A673 (cell line): ENCODE measurements at places on chromosomes 2 and 18. TPM values are rescaled to one million over a fixed set of nuclear protein-coding genes. Genes with fewer than 3 reads are reported as not detected.
A peak's percentile ranks its signal among the peaks of the same experiment; 100 is the strongest.

The HOXD10 gene
- 88.6 and 98.3 TPM in 2 replicates for total RNA-seq

The POTEJ gene
- total RNA-seq: not detected in 2 replicates

DNA sequence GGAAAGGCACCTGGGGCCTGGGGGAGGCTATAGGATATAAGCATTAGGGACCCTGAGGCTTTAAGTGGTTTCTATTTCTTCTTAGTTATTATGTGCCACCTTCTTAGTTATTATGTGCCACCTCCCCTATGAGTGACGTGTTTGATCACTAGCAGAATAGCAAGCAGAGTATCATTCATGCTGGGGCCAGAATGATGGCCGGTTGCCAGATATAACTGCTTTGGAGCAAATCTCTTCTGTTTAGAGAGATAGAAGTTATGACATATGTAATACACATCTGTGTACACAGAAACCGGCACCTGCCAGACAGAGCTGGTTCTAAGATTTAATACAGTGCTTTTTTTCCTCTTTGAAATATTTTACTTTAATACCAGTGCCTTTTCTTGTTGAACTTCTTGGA is 29.4 kb downstream of the LIPG start:
- DNase-seq: no peak

The SLC23A3 gene
- 1.9 and 2.2 TPM in 2 replicates for total RNA-seq

DNA sequence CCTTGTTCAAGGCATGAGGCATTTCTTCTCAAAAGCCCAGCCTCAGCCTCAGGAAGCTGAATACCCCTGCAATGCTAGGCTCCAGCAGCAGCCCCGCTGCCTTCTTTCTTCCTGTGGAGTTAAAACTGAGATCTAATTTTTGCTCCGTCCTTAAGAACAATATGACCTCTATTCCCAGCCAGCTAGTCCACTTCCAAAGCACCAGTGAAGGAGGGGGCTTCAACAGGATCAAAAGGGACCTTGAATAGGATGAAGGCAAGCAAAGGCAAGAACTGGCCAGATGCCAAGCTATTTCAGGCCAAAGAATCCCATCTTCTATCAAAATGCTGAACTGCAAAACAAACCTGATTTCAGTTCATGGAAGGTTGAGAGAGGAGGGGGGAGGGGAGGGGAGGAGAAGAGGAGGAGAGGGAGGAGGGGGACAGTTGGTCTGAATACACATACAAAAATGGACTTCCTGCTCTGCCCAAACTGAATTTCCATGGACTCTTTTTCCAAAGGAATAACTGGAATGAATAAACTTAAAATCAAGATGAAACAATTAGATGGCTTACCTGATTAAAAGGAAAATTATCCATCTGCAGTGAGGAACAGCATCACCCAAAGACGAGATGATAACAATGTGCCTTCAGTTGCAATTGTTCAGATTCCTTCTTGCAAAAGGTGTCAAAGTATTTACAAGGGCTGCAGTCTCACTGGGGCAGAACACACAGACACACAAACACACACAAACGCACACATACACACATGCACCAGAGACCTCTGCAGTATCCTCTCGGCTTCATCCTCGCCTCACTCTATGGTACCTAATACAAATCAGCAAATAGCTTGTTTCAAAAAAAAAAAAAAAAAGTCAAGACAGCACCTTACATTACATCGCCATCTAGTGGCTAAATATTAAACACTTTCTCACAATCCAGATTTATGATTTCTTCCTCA is at the start of gene SCN1A:
TSS of gene SCN1A (minus strand) at position 804 of the 939 bp plus-strand sequence. CDS start 54,399 bp downstream, outside the sequence.
- peak; percentile 68 for DNase-seq

The BOK gene
- total RNA-seq: 2.7 and 4.0 TPM in 2 replicates

GRCh38 chr2:26886736-26887135 is 38.8 kb downstream of the DPYSL5 start:
- no peak for DNase-seq

DNA sequence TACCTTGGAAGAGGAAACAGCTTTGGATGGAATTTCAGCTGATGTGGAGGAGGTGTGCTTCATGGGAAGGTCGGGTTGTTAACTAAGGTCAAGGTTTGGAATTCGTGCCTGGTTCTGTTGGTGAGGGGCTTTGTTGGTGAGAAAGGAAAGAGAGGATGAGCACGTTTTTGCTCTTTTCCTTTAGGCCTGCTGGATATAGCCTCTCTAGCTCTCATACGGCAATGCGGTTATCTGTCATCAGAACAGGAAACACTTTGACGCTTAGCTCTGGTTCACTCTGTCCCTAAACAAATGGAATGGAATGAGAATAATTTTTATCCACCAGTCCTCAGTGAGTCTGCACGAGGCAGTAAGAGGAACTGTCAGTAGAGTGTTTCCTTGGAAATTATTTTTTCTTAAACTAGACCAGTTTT is 169.7 kb upstream of the NOSTRIN start:
- DNase-seq: peak; percentile 47

The WBP1 gene
- 37.9 and 53.6 TPM in 2 replicates for total RNA-seq

- DNase-seq: no peak
Measured at GRCh38 chr2:234098681-234099080, 48.2 kb downstream of the SPP2 start.

DNA sequence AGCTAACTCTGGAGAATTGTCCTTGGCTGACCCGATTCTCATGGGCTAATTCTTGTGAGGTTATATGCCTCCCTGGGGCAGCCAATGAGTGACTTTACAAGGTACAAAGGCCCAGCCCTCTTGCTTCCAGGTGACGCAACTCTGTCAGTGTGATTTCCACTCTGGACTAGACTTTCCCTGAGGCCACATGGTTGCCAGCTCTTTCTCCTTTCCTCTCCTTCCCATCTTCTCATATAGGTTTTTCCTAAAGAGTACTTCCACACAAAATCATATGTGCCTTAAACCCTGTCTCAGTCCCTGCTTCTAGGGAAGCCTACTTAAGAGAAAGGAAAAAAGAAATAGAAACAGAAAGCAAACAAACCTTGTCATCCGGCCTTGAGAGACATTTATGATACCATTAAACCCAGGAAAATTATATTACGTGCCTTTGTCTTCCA is 226.2 kb upstream of the ZSWIM2 start:
- no peak for DNase-seq

The LOXL3 gene
- 0.88 and 1.9 TPM in 2 replicates for total RNA-seq

DNA sequence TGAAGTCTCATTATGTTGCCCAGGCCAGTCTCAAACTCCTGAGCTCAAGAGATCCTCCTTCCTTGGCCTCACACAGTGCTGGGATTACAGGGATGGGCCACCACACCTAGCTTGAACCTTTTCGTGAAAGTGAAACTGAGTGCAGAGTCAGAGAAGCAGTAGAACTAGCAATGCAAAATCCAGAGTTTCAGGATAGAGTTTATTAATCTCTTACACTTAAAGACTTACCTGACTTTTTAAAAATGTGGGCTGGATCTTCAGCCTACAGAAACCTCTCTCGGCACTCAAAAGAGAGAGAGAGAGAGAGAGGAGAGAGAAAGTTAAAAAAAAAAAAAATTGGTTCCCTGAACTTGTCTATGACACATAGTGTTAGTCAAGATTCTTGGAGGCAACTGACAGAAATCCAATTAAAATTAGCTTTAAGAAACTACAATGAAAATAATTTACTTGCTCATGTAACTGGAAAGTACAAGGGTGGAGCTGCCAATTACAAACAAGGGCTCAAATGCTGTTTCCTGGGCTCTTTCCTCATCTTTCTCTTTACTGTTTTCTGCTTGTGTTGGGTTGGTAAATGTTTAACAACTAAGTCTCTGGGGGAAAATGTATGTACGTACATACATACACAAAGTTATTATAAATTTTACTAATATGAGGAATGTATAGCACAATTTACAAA is 98.1 kb upstream of the CERS6 start:
- DNase-seq: no peak

The CCDC102B gene
- total RNA-seq: 10.8 and 12.5 TPM in 2 replicates

The TCF7L1 gene
- 21.9 and 29.3 TPM in 2 replicates for total RNA-seq

GRCh38 chr2:240954436-240955305 is 43.7 kb upstream of the SNED1 start:
- no peak for DNase-seq

The REEP1 gene
- total RNA-seq: 3.6 and 4.8 TPM in 2 replicates

The INPP5D gene
- 2.3 and 3.0 TPM in 2 replicates for total RNA-seq

- DNase-seq: no peak
Measured at GRCh38 chr2:168663993-168664392, 138.4 kb upstream of the NOSTRIN start.
